HepG2 (cell line): ENCODE measurements at places on chromosomes 1 and 21. TPM values are rescaled to one million over a fixed set of nuclear protein-coding genes. Genes with fewer than 3 reads are reported as not detected.

MAEL gene
- not detected in 2 replicates for total RNA-seq

ATP6V0B gene
- total RNA-seq, result 76.4 and 161 TPM in 2 replicates

CATSPERE gene
- total RNA-seq, result 0.15 and 0.51 TPM in 2 replicates

SERPINC1 gene
- 107 and 205 TPM in 2 replicates for total RNA-seq

CLCA4 gene
- not detected in 2 replicates for total RNA-seq

HES3 gene
- total RNA-seq, result not detected in 2 replicates

KIF17 gene
- total RNA-seq, result 0.24 and 0.25 TPM in 2 replicates

HSPA6 gene
- total RNA-seq, result not detected in 2 replicates

HCN3 gene
- 1.3 and 2.4 TPM in 2 replicates for total RNA-seq

DNA sequence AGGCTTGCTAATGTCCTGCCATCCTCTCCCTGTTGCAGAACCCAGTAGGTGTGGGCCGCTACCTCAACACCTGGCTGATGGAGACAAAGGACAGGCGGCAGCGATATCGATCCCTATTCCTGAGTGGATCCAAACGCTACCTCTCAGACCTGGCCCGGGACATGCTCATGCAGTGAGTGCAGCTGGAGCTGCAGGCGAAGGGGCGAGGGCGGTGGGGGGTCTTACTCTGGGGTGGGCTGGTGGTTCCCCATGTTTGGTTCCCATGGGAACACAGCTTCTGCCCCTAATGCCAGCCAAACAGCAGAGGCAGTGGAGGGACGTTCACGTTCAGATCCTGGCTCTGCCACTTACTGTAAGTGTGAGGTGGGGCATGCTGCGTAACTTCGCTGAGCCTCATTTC is 15.8 kb upstream of the TTC22 start:
- DNase-seq, result no peak
- peaks cover 13% of the 10 kb centered on the region for H3K4me1 ChIP-seq
- H3K36me3 ChIP-seq, result no peaks in the 10 kb centered on the region
- no peak overlapping the region for H3K27ac ChIP-seq

DNA sequence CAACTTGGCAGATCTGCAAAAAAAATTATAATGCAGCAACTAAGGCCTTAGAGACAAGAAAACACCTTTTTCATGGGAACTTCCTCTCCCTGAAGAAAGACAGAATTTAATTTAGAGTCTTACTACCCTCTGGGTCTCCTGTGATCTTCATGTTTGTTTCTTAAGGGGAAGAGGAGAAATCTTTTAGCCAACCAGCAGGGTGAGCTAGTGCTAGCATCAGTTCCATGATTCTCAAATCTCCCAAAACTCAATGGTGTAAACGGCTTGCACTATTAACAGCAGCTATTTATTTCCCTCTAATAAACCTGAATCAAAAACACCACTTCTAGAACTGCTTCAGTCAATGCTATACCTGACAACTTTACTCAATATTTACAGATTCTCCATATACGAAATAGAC is 3.8 kb downstream of the ZNF644 start:
- H3K4me3 ChIP-seq, result no peak overlapping the region
- peaks cover 83% of the 10 kb centered on the region for H3K4me1 ChIP-seq
- no peaks in the 10 kb centered on the region for H3K27me3 ChIP-seq
- no peaks in the 10 kb centered on the region; the same call in 2 of the 3 replicates for H3K36me3 ChIP-seq

DNA sequence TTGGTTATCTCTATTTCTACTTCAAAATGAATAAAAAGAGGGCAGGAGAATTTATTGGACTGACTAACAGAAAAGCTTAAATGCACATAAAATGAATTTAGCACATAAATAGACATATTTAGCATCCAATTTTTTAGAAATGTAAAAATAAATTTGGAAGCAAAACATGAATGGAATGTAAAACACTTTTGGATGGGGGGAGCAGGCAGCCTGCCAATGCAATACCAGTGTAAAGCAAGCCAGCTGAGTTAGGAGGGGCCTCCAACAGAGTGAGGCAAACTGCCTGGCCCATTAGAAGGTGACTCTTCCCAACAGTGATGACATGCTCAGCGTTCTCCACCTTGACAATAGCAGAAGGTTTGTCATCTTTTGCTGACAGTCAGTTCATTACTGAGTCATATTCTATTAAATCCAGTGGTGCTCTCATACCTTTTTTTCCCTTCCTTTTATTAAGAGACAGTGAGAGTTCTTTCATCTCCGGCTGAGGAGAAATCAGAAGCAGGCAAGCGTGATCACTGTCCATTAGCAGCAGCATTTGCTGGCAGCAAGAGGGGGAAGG is 19.5 kb upstream of the EXO1 start:
- no peaks in the 10 kb centered on the region for H3K4me1 ChIP-seq
- no peak overlapping the region for H3K27ac ChIP-seq
- no peak for DNase-seq
- H3K27me3 ChIP-seq, result no peaks in the 10 kb centered on the region; the same call in 2 of the 3 replicates
- H3K36me3 ChIP-seq, result no peaks in the 10 kb centered on the region

DNA sequence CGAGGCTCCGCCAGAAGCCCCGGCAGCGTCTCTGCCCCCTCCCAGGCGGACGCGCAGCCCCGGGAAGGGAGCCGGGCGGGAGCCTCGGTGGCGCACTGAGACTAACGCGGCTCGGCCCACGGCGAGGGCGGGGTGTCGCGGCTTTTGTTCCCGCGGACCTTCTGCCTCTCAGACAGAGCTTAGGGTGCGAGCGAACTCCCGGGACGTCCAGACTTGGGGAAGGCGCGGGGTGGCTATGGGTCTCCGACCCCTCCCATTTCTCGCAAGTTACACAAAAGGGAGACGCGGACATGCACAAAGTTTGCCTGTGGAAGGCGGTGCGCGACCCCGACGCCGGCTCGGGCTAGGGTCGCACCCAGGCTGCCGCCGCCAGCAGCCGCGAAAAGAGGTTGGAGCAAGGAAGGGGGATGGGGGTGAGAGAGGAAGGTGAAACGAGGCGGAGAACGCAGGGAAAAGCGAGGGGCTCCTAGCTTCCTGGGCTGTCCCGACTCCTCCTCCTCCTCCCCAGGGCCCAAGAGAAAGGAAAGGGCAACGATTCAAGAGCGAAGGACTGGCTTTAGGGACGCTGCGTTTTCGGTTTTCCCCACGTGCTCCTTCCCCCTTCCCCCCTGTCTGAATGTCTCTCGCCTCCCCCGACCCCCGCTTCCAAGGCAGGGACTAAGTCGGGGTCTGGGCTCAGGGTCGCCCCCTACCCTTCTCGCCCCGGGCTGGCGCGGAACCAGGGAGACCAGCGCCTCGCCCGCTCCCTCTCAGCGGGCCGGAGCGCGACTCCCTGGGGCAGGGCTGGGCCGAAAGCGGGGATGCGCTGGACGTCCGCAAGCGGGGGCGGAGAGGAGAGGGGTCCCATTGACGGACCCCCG is 729 bp downstream of the APP start:
- peak overlapping the region; percentile 85 for H3K4me3 ChIP-seq
- no peaks in the 10 kb centered on the region for H3K36me3 ChIP-seq
- peak overlapping the region; percentile 63 for H3K27ac ChIP-seq
- H3K4me1 ChIP-seq, result peaks cover 34% of the 10 kb centered on the region
- peaks cover 2% of the 10 kb centered on the region; the same call in 1 of the 2 replicates for H3K27me3 ChIP-seq

GRCh38 chr1:98389809-98390208 is 271.7 kb upstream of the SNX7 start:
- no peak overlapping the region for H3K4me3 ChIP-seq
- H3K4me1 ChIP-seq, result no peaks in the 10 kb centered on the region
- no peaks in the 10 kb centered on the region for H3K36me3 ChIP-seq
- DNase-seq, result no peak
- H3K27ac ChIP-seq, result no peak overlapping the region

DNA sequence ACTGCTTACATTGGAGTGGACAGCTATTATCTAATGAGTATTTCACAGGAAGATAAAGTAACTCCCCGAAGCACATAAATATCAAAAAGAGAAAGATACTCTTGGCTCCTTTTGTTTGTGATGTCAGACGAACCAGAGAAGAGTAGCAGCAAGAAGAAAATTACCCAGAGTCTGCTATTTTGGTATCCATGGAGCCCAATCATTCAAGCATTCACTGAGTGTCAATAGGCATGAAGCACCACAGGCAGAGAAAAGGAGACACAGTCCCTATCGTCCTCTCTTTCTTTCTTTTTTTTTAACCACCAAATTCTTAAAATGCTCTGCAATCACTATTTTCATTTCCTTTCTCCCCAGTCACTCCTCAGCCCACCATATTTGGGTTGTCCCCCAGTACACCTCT is 22.2 kb downstream of the THEMIS2 start:
- H3K27me3 ChIP-seq, result no peaks in the 10 kb centered on the region
- no peak overlapping the region for H3K27ac ChIP-seq
- DNase-seq, result no peak
- H3K36me3 ChIP-seq, result peaks cover 55% of the 10 kb centered on the region
- no peaks in the 10 kb centered on the region for H3K4me1 ChIP-seq

- H3K27me3 ChIP-seq, result no peaks in the 10 kb centered on the region
- H3K4me1 ChIP-seq, result no peaks in the 10 kb centered on the region
- no peaks in the 10 kb centered on the region for H3K36me3 ChIP-seq
- no peak overlapping the region for H3K27ac ChIP-seq
These were observed 19.1 kb downstream of the FMO1 start for GRCh38 chr1:171267391-171267790.

DNA sequence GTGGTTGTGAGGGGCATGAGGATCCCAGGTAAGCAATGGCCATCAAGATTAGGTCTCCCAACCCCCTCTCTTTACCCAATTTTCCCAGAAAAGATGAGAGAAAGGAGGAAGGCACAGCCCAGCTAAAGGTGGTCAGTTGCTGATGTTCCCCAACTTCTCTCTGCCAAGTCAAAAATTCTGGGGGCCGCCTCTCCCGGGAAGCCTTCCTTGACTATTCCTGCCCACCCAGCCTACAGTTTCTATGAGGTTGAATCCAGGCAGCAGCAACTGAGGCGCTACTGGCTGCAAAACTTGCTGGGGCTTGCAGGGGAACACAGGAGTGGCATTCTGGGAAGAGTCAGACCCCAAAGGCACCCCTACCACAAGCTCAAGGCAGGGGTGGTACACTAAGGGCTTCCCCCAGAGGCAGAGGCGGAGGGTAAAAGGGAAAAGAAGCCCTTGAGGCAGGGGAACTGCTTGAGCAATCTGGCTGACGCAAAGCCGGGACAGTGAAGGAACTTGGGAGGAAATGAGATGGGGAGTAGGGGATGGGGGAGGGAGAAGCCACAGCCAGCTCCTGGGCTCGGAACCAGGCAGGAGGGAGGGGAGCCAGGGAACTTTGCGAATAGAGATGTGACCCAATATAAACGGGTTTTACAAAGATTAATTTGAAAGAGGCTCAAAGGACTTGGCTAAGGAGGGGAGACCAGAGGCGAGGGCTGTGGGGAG is 31.2 kb downstream of the SDC3 start:
- H3K4me1 ChIP-seq, result no peaks in the 10 kb centered on the region
- no peak overlapping the region for H3K4me3 ChIP-seq
- no peak for DNase-seq
- no peaks in the 10 kb centered on the region for H3K27me3 ChIP-seq
- H3K36me3 ChIP-seq, result no peaks in the 10 kb centered on the region

- no peak within 1 kb of the TSS for H3K4me3 ChIP-seq
- peak; percentile 15 for DNase-seq
- H3K27me3 ChIP-seq, result peaks cover 3% of the 10 kb centered on the region; the same call in 1 of the 2 replicates
- H3K4me1 ChIP-seq, result no peaks in the 10 kb centered on the region
These were observed at the start of gene CHRNB2 for GRCh38 chr1:154567386-154568156. CHRNB2 (plus strand) TSS chr1:154567778; CDS start chr1:154568045, 267 bp downstream.

- H3K27me3 ChIP-seq, result no peaks in the 10 kb centered on the region
- no peaks in the 10 kb centered on the region for H3K36me3 ChIP-seq
These were observed 124.0 kb upstream of the CSF3R start for GRCh38 chr1:36606641-36607262.
